CD4-positive, alpha-beta T cell (primary cell): ENCODE measurements at places on chromosomes 2 and 18.

DNA sequence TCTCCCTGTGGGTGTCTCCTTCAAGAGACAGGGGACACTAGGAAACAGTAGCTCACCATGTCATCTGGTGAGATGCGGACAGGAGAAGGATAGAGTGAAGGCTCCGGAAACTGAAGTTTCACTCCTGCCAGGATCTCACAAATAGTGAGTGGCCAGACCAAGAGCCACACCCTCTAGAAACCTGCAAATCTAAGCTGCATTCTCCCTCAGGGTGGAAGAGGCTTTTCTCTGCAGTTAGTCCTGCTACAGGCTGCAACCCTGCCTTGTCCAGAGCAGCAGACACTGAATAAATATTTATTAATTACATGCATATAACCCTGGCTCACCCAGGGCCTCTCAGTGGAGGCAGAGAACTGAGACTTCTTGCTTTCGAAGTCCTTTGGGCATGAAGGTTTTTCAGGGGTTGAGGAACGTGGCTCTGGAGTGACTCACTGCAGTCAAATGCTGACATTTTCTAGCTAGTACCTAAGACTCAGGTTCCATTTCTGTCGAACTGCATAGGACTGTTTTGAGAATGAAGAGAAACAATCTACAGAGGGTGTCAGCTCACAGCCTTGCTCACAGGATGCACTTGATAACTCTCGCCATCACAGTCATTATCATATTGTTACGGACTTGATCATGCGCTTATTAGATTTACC lies 87.3 kb downstream of the ACTR2 start:
- DNase-seq: no peak

DNA sequence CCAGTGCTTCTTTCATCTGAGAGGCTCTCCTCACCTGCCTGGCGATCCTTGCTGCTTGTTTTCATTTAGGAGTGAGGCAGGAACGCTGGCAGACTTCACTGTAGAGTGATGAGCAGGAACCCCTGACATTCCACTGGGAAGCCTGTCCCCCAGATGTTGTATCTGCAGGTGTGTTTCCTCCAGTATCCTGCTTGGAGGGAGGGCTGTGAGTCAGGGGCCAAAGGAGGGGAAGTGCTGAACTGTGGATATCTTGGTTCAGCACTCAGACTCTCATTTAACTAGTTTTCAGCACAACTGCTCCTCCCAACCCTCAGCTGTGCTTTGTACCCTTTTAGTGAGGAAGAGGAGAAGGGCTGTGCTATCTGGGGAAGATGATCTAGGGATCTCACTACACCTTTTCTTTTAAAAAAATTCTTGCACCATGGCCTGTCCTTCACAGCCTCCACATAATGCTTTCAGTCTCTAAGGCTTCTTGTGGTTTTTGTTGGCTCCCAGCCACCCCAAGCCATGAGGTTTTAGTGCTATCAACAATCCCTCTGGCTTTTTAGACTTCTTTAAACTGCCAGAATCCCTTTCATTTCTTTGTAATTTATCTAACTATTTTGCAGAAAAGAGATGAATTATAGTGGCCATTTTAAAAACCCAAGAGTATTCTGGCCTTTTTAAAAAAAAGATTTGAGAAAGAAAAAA lies 11.2 kb downstream of the ANKAR start:
- no peak for DNase-seq

GRCh38 chr2:171136024-171136423 lies 24.7 kb downstream of the TLK1 start:
- no peak for DNase-seq

- DNase-seq: no peak
Observed at GRCh38 chr2:160199053-160199452, 1.0 kb downstream of the ITGB6 start.

- DNase-seq: no peak
Observed at GRCh38 chr2:177545143-177545542, 152.6 kb downstream of the AGPS start.

- DNase-seq: no peak
Observed at GRCh38 chr18:48161911-48162698, 231.6 kb upstream of the SMAD2 start.

DNA sequence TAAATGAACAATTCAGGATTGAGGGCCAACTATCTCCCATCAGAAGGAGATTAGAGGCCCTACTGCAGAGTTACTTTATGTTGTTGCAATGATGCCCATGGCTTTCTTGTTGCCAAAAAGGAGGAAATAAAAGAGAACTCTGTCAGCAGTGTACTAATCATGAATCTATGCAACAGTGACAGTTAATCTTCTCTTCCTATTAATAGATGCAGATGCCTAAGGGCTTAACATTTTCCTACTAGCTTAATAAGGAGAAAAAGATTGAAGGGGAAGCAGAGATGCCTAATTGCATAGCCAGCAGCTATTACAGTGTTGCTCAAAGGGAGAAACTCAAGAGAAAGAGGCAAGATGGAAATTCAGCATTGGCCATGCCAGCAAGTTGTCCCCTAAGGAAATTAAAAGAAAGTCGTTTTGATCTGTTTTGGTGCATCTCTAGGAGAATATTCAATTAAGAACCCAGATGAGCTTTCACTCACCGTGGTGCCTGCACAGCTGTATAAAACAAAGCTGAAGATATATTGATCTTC lies 107.1 kb upstream of the KCNJ3 start:
- no peak for DNase-seq

- no peak for DNase-seq
Observed at GRCh38 chr18:74512321-74513053, 16.3 kb downstream of the CNDP2 start.

GRCh38 chr2:68908392-68908970 lies 37.3 kb upstream of the BMP10 start:
- peak; percentile 96 for DNase-seq

DNA sequence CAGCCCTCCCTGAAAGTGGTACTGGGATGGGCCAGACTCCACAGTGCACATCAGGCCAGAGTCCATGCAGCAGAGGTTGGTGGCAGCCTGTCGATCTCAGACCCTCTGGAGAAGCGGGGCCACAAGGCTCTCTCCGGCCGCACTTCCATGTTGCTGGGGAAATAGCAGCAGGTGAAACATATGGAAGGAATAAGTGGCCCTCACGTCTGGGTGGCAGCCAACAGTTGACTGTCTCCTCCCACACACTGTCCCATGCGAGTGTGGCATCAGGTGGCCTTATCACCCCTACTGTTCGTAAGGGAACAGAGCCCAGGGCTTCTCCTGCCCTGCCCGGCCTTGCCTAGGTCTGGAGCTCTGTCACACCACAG lies 58.1 kb upstream of the FOSL2 start:
- DNase-seq: no peak

DNA sequence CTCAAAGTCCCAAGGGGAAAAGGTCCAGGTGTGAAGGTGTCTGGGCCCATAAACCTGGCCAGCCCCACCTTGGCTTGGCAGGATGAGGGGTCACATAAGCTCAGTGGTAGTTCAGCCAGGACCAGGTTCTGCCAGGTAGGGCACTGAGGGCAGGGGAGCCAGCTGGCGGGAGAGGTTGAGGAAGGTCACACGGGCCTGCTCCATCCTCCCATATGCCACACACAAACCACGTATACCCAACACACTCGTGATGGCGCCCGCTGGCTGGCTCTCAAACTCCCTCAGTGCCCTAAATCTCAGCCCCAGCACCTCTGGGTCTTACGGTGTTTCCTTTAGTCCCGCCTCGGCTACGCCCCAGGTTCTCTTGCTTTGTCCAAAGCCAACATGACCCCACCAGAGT lies 160.5 kb downstream of the ZFP36L2 start:
- DNase-seq: no peak

DNA sequence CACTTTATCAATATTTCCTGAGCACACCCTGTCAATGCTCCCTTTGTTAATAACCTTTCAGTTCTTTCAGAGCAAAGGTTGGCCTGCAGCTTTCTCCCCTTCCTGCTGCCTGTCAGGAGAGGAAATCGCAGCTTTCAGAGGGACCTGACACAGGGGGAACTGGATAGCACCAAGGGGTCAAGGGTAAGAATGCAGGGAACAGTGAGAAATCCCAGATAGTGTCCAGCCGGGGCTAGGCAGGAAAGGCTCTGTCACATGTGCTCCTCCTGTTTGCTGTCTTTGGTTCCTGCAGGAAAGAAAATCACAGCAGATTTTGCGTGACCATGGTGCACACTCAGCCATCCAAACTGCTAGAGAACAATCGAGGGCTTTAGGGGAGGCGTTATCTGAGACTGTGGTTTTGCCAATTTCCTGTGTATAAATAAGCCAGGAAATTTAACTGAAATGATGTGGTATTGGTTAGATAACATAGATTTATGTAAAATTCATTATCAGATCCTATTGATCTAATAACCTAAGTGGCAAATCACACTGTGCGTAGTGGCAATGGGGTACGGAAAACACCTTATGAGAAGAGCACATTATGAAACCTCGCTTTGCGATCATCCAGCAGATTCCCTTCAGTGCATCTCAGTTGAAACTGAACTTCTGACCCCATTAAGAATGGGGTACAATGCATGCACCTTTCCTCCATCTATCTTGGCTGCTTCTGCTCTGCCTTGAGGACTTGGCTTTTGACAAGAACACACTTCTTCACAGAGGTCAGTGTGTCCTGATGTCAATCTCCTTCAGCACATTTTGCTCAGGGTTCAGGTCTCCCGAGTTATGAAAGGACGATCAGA lies 178.0 kb downstream of the ICOS start:
- DNase-seq: no peak

- no peak for DNase-seq
Observed at GRCh38 chr18:43405097-43405496, 127.8 kb upstream of the SYT4 start.

DNA sequence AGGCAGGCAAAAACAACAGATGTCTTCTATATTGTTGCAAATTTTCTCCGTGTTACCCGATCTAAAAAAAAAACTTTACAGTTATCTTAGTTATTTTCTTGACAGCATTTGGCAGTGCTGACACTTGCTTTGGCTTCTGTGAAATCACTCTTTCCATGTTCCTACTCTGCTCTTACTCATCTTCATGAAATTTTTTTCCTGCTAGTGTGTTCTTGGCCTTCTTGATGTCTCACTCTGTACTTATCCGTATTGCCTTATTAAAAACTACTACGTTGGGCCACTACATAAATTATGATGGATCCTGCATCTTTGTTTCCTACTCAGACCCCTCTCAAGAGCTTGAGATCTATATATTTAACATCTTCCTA lies 134.4 kb downstream of the IKZF2 start:
- no peak for DNase-seq

DNA sequence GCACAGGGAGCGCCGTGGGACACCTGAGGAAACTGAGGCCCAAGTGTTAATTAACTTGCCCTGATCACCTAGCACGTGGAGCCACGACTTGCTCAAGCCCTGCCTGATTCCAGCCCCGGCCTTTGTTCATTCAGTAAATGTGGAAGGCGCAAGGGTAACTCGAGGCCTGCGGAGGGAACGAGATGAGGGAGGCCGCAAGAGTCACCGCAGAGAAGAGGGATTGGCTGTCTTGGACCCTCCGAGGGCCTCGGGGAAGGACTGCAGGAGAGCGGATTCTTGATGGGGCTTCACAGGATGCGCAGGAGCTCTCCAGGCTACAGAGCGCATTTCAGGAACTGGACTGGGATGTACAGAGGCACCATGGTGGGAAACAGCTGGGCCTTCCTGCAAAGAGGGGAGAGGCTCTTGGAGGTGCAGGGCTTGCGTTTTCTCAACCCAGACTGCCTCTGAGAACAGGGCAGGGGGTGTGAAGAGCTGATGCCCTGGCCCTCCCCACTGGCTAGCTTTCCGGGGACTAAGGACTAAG lies 511 bp upstream of the ANKMY1 start:
- no peak for DNase-seq

- no peak for DNase-seq
Observed at GRCh38 chr18:13403786-13404549, 185.4 kb downstream of the LDLRAD4 start.

GRCh38 chr2:154924531-154924930 lies 226.0 kb downstream of the KCNJ3 start:
- DNase-seq: no peak

- no peak for DNase-seq
Observed at GRCh38 chr2:203693242-203693879, 13.1 kb upstream of the CD28 start.
